ENCODE measurements at places on chromosomes 4 and X.

- DNase-seq: peak; percentile 7
Measured at GRCh38 chr4:80913381-80913780, 117.1 kb upstream of the BMP3 start.

- DNase-seq: peak; percentile 15
Measured at GRCh38 chr4:44725166-44725565, 1.2 kb downstream of the GNPDA2 start.

DNA sequence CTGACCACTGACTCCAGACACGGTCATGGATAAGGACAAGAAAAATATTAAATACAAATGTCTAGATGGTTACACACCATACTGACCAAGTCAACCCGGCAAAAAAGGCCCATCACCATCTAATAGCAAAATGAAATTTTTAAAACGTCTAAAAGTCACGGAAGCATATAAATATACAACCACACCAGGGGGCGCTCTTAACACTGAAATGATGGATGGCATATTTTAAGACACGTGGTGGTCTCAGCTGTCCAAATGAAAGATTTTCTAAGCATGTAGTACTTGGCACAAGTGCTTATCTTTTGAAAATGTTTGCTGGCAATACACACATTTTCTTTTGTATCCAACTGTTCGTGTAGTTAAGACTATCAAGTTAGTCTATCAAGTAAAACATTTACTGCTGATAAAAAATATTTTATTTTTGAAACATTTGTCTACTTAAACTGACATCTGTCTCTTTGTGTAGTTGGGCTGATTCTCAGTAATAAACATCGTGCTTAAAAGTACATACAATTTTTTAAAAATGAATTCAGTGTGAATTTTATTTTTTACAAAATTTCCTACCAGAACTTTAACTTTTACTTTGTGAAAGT, 64.6 kb downstream of the COX7B2 start:
- peak; percentile 40 for DNase-seq

- no peak for DNase-seq
Measured at GRCh38 chr4:118259111-118259510, 93.7 kb downstream of the PRSS12 start.

DNA sequence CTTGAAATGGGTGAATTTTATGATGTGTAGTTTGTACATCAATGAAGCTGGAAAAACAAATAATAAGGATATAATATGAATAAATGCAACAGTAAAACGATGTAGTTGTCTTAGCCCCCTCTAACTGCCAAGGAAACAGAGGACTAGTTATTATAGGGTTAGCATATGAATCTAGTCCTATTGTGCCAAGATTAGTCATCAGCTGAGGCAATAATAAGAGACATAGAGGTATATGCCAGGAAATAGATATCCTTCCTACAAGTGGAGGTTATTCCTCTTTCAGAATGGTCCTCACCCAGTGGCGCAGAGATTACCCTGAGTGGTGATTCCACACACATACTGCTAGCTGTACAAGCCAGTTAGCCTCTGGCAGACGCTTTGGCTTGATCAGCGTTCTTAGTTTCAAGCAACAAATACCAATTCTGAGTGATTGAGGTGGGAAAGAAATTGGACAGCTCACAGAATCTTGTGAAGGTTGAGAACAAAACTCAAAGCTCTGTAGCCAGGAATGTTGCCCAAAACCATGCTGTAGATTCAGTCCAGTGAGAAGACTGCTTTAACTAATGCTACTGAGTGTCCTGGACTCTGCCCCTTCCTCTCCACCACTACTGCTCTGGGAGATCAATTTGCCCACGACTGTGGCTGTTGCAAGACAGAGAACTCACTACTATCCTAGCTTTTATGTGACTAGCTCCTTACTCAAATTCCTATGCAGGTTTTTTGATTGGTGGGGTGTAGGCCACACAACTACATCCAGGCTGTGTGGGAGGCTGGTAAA, 27.0 kb upstream of the ZNF280C start:
- no peak for DNase-seq

DNA sequence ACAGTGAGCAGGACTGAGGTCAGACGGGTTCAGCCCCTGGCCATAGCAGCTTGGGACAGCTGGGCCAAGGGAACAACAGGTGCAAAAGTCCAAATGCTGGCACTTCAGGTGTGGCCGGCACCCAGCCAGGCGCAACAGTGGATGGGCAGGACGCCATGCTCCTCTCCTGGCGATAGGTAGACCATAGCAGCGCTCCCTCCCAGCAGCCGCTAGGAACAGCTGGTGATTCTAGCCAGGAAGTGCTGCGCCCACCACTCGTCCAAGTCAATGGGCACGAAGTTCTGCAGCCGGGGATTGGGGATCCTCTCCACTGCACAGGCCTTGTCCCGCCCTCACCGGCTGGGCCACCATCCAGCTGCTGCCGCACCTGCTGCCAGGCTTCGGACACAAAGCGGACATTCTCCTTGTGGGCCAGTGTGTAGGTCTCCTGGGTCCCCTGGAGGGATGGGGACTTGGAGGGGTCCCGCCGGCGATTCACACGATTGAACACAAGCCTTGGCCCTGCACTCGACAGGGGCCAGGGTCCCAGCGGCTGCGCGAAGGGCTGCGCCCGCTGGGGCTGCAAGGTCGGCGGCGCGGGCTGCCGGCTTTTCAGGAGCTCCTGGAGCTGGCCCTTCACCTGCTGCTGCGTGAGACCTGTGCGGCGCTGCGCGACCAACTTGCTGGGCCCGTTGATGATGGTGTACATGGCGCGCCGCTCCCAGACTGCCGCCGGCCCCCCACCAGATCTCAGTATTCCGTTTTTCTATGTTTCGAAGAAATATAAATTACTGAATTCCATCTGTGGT, 227.5 kb upstream of the STK26 start:
- DNase-seq: no peak

DNA sequence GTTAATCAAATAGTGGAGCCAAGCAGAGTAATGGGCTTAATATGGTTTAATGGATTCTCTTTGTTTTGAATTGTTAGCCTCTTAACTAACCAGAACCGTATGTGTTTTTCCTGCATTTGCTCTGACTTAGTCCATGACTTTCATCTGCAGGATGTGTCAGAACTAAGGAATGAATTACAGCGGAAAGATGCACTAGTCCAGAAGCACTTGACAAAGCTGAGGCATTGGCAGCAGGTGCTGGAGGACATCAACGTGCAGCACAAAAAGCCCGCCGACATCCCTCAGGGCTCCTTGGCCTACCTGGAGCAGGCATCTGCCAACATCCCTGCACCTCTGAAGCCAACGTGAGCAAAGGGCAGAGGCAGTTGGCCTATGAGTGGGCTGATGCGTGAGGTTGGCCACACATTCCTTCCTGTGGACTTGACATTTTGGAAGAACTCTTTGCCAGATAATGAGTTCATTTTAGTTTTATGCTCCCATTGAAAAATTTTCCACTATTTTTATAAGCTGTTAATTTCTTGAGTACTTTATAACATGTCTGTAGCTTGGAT, 9.1 kb downstream of the MED28 start:
- DNase-seq: peak; percentile 82

DNA sequence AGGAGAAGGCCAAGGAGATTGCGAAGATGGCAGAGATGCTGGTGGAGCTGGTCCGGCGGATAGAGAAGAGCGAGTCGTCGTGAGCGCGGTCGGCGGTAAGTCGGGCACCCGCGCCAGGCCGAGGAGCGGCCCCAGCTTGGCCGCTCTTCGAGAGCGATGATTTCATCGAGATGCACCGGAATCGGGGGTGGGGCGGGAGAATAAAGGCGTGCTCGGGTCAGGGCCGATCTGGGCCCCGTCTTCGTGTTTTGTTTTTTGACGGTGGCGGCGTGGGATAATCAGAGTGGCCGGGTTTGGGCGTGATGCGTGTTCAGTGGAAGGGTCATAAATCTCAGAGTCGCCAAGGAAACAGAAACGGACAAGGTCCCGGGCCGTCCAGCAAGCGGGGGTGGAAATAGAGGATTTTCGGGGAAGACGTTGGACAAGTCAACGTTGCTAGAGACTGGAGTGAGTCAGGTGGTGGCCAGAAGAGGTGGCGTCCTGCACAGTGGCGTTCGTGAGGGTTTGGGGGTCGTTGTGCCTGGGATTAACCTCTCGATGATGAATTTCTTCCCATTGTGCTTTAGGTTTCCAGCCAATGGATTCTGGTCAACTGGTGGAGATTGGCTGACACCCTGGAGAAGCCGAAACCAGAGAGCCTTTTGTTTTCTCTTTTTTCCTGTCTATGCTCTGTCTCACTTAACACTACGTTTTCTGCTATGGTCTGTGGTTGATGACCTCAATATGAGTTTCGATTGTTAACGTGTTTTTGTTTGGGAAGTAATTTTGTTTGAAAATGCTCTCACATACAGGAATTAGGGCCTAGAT, 882 bp downstream of the MRFAP1 start:
- peak; percentile 42 for DNase-seq

DNA sequence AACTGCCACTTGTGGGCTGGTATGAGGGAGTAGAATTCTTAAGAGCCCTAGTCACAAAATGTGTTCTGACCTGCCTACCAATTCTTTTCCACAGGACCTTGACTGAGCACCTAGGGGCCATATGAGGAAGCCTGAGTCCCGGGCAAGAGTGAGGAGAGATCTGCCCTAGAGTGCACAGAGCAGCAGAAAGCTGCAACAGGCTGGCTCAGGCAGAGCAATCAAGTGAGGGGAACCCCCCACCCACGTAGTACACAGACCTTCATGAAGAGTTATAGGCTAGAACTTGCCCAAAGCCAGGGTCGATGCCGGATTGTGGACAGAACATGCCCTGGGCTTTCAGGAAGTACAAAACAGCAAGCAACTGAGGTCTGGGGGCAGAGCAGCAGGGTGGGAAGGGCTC, 117.0 kb downstream of the SPOCK3 start:
- DNase-seq: no peak

DNA sequence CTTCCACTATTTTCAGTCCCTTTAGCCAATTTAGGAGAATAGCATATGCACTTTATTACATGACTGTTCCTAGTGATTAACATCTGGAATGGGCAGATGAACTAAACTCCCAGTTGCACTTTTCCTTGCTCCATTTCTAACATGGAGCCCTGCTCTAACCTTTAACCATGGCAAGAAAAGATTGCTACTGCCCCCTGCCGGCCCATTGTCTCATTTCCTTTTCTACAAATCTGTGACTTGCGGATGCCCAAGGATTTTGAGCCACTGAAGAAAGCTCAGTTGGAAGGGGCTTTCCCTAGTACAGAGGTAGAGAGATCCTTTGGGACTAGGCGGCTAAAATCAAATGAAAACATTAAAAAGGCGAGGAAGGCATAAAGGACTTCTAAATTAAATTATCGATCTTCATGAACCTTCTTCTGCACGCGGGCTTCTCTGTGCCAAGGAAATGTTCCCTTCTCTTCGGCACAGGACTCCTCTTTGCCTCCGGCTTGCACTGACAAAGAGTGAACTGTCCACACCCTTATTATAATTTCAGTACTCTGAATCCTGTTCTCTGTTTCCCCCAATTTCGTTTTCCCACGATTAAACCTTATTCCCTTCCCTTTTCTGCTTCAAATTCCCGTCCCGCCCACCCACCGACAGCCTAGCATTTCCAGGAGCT, 577 bp upstream of the GLRA2 start:
- peak; percentile 45 for DNase-seq

GRCh38 chr4:125082729-125083417, 231.9 kb upstream of the FAT4 start:
- no peak for DNase-seq

GRCh38 chr4:57090079-57090478, 20.1 kb downstream of the IGFBP7 start:
- DNase-seq: no peak

DNA sequence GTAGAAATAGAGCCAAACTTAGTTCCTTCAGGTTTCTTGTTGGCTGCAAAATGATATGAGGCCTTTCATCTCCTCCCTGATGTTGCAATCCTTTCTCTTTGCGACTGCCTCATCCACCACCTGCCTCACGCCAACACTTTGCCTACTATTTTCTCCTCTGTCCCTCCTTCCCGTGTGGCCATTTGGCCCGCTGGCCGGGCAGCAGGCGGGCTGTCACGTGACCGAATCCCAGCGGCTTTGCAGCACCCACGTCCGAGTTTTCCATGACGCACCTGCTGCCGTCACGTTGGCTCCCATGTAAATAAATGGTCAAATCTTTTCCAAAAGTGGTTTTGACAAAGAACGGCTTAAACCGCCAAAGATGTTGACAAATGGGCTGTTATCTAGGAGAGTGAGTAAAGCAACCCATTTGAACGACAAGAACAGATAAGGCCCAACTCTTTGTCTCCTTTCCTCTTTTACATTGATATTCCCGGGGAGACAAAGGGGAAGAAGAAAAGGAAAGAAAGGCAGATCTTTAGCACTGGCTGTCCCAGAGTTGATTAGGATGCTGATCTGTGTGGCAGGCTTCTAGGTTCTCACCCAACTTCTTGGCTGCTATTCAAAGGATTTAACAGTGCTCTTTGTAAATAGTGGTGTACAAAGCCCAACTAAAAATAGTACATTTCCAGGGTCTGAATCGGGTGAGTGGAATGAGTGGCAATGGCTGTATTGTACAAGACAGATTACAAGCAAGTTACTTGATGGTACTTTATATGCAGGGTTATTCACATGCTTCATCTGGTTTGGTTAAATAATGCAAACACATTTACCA, 174.2 kb upstream of the JADE1 start:
- DNase-seq: peak; percentile 16

- DNase-seq: no peak
Measured at GRCh38 chr4:87532907-87533306, 3.7 kb upstream of the SPARCL1 start.

GRCh38 chr4:148782284-148782683, 340.1 kb upstream of the NR3C2 start:
- no peak for DNase-seq

DNA sequence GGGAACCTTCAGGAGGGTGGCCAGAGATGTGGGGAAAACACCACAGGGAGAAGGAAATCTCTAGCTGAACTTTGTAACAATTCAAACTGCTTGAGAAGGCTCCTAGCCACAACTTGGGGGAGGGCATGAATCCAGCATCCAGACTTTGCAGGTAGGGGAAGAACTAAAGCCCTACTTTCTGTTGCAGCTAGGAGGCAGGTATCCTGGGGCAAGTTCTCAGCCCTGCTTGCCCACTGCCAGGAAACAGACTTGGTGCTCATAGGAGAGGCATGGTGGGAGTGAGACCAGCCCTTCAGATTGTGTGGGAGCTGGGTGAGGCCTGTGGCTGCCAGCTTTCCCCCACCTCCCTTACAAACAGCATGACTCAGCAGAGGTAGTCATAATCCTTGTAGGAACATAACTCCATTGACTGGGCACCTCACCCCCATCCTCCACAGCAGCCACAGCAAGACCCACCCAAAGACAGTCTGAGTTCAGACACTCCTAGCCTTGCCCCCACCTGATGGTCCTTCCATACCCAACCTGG, 209.5 kb upstream of the CPEB2 start:
- no peak for DNase-seq

- no peak for DNase-seq
Measured at GRCh38 chr4:81634766-81635549, 163.3 kb upstream of the RASGEF1B start.

DNA sequence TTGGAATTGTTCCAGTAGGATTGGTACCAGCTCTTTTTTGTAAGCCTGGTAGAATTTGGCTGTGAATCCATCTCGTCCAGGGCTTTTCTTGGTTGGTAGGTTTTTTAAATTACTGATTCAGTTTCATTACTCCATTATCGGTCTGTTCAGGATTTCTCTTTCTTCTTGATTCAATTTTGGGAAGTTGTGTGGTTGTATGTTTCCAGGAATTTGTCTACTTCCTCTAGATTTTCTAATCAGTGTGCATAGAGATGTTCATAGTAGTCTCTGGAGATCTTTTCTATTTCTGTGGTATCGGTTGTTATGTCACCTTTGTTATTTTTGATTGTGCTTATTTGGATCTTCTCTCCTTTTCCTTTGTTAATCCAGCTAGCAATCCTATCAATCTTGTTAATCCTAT, 248.7 kb downstream of the ARHGAP10 start:
- no peak for DNase-seq

Data from AG10803 (cell line).